ENCODE measurements at places on chromosomes 2 and 18.

GRCh38 chr2:29618024-29618423 lies 303.4 kb downstream of the ALK start:
- DNase-seq: no peak

GRCh38 chr2:56239030-56239429 lies 55.2 kb downstream of the CCDC85A start:
- no peak for DNase-seq

DNA sequence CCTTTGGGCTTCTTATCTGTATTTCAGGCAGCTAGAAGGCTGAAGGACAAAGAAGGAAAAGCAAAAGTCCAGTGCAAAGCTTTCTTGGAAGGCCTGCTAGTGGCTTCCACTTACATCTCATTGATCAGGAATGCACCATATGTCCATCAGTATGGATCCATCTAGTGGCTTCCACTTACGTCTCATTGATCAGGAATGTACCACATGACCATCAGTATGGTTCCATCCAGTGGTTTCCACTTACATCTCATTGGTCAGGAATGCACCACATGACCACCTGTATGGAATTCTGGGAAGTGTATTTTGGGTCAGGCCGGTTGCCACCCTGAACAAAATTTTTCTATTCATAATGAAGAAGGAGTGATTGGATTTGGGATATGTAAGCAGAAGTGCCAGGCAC lies 70.6 kb downstream of the LYPD6 start:
- DNase-seq: no peak

- DNase-seq: no peak
These were observed 939.2 kb upstream of the NRXN1 start for GRCh38 chr2:51971136-51971535.

DNA sequence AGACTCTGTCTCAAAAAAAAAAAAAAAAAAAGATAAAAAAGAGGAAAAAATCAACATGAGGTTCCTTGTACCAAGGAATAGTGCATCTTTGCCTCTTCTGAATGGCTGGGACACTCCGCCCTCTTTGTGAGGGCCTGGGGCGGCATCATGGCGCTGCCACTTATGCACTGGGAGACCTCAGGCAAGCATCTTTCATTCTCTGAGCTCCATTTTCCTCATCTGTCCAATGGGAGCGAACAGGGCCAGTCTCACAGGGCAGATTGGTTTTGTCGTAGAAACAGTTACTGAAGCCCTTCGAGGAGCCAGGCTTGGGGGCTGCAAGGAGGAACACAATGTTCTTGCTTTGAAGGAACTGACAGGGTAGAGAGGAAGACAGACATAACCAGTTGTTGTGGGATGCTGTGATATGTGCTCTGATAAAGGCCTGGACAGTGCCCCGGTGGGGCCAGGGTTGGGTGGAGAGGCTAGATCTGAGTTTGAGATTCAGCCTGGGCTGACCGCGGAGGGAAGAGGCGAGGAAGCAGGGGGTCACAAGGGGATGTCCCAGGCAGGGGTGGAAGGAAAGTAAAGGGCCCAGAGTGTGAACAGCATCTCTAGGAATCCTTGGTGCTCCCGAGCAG lies 14.1 kb downstream of the ZFP36L2 start:
- no peak for DNase-seq

DNA sequence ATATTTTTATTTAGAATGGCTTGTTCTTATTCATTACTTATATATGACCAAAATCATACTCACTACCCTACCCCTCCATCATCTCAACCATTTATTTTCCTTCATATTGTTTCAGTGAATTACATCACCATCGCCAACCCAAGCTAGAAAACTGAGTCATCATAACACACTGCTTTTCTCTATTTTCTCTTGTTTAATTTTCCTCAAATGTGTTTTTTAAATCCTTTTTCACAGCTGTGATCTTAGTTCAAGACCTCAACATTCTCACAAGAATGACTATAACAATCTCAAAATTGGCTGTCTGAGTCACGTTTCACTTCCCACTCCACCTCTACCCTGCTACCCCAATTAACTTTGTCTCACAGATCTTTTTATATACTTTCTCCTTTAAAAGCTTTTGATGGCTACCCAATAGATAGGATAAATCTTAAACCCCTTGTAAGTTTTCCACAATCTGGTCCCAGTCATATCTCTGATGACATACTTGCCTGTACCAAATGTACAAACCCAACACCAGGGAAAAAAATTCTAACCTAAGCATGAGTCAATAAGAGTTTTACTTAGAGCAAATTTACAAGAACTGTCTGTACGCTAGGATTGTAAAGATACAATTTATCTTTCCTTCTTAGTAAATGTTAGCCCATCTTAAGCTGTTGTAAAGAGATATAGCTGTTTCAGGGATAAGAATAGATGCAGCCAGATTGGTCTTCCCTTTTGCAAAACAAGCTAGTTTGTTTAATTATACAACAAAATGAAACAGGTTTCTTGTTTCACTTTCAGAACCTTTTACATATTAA lies 635.1 kb upstream of the SLC39A10 start:
- DNase-seq: no peak

Measured in T-helper 2 cell (primary cell).